Heart right ventricle (tissue), 16 donors: ENCODE measurements at places on chromosomes 4 and X. TPM values are rescaled to one million over a fixed set of nuclear protein-coding genes. Genes with fewer than 3 reads are reported as not detected.

DNA sequence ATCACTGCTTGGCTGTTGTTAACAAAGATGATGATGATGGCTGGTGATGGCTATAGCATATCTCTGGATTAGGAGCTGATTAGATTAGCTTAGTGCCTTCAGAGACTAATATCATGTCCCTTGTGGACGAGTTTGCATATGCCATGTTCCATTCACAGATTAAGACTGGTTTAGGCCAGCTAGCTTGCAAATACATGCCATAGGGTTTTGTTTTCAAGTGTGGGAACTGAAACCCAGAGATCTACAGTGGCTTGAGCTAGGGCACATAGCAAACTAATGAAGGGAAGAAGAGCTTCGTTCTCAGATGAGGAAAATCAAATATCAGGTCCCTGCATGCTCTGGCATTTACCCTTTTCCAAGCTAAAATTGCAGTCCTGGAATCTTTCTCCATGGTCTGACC is 492.3 kb downstream of the MAGEE1 start:
- no peak for DNase-seq

DNA sequence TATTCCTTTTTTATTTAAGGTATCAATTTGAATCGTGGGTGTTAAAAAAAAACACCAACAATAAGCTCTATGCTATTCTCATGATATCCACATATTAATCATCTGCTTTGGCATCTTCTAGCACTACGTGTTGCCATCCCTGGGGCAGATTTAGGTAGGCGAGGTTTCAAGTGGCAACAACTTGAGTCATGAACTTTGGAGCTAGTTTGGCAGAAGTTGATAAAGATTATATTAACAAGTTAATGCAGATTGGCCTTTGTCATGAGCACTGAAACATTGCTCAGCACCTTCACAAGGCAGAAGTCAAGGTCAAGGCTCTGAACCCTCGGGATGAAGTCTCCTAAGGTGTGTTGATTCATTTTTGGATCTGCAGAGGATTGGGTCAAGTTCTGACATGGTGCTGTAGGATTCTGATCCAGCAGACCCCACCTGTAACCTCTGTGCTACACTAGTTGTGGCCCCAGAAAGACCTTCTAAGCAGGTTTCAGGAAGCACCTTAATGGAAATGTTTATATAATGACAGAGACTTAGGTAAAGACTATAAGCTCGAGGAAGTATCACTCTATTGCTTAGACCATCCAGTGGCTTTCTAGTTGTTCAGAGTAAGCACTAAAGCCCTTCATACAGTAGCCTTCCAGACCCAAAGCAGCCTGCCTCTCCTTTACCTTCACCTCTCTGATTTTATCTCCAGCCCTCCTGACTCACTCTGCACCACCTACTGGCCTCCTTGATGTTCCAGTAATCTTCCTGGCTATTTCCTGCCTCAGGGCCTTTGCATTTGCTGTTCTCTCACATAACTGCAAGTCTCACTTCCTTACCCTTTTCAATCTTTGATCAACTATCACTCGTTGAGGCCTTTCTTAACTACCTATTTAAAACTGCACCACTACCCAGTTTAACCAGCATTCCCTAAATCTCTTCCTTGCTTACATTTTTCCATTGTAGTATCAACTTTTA is 117.0 kb upstream of the SLC4A4 start:
- no peak for DNase-seq

DNA sequence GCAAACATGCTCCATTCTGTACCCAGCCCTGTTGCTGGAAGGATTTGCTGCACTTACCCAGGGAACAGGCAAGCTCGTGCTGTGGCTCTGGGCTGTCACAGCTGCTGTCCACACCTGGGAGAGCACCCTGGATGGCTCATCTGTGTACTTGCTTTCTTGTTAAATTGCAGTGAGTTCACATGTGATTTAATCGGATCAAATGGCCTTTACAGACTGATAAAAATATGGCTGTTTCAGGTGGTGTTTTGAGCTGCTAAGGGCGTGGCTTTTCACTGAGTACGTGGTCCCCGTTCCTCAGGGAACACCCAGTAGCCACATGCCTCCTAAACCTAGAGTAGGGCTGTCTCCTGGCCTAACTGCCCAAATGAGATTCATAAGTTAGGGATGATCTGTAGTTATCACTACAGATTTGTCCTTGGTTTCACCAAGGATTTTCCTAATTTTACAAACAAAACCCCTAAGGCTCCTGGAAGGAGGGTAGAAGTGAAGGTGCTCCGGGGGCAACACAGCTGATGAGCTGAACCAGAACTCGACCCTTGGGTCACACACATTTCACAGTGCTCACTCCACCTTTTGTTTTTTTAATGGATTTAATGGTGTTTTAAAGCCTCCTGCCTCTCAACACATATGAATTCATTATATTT is 13.7 kb downstream of the KLKB1 start:
- no peak for DNase-seq

COX7B2 gene
- not detected for total RNA-seq
